HEK293T (cell line): ENCODE measurements at places on chromosomes 2 and 18.

- DNase-seq, result no peak
Observed at GRCh38 chr2:119723784-119724467, 35.8 kb upstream of the PTPN4 start.

DNA sequence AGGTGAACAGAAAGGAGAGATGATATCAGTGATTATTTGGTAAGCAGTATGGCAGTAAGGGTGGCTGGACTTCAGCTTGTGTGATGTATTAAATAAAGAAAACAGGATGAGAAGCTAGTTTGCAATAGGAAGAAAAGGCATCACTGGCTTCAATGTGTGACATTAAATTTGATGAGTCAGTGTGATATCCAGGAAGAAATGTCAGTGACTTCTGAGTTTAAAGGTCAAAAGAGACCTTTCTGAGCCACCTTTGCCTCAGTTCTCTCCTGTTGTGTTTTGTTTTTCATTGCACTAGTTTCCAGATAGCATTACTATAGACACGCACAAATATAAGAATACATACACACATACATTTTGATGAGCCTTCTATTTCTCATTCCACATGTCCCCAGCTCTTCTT, 105.6 kb downstream of the PIGN start:
- DNase-seq, result no peak

- no peak for DNase-seq
Observed at GRCh38 chr18:65279668-65280305, 471.0 kb upstream of the CDH7 start.

DNA sequence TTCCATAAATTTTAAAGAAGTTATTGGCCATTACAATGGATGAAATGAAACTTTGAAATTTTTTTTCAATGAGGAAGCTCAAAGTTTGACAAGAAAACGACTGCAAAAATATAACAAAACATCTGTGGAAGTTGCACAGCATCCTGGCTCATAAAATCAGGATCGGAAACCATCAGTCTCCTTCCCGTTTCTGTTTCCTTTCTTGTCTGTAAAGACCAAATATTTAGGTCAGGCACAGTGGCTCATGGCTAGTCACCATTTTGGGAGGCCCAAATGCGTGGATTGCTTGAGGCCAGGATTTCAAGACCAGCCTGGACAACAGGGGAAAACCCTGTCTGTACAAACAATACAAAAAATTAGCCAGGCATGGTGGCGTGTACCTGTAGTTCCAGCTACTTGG, 27.6 kb upstream of the SSB start:
- DNase-seq, result no peak

DNA sequence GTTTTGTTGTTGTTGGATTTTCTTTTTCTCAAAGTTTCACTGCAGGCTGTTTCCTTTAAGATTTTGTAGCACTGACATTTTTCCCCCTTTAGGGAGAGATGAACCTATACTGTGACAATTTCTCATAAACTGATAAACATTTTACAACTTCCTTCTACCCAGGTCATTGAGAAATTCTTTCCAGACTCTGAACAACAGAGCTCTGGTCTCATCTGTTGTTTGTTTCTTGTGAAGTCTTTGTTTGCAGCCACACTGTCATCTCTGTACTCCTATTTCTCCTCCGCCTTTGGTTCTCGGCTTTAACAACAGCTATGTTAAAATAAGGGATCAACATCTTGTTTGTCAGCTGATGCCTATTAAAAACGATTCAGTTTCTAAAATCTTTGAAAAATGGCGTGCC, 167.6 kb downstream of the VWC2L start:
- DNase-seq, result no peak
